Endodermal cell (in vitro differentiated cells): ENCODE measurements at places on chromosomes 7 and 10.

- no peaks in the 10 kb centered on the region for H3K27me3 ChIP-seq
- H3K4me3 ChIP-seq, result no peak overlapping the region
- no peaks in the 10 kb centered on the region for H3K4me1 ChIP-seq
- no peak overlapping the region for H3K27ac ChIP-seq
- DNase-seq, result peak; percentile 88
These were observed 12.7 kb upstream of the ATP6V0E2 start for GRCh38 chr7:149860821-149861727.

- peak overlapping the region; percentile 85 for H3K4me3 ChIP-seq
- H3K27me3 ChIP-seq, result no peaks in the 10 kb centered on the region
- peak overlapping the region; percentile 97 for H3K27ac ChIP-seq
- DNase-seq, result peak; percentile 84
These were observed 105.4 kb upstream of the FAM133B start for GRCh38 chr7:92695308-92696261.

DNA sequence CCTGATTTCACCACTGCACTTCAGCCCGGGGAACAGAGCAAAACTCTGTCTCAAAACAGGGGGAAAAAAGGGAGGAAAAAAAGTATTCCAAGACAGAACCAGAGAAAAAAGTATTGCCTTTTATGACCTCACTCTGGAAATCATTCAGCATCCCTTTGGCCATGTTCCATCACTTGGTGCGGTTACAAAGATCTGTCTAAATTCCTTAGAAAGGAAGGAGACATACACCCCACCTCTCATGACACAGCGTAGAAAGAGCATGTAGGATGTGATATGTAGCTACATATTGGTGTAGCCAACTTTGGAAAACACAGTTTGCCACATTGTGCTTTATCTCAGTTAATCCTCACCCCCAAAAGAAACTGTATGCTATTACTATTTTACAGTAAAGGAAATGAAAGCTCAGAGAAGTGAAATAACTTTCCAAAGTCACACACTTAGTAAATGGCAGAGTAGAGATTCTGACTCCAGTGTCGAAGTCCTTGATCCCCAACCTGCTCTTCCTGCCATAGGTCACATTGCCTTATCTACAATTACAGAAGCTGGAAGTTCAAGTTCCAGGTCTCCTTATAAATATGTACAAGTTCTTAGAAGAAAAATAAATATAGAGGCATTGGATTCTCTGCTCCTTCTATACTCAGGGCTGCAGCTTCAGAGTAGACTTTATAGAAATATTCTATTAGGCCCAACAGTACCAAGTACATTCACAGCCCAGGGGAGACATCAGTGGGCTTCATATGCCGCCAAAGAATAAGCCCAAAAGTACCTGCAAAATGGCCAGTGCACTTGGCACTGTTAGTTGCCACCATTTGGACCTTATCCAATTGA is 91.6 kb upstream of the KMT2E start:
- H3K27ac ChIP-seq, result no peak overlapping the region
- DNase-seq, result no peak
- H3K4me3 ChIP-seq, result no peak overlapping the region

DNA sequence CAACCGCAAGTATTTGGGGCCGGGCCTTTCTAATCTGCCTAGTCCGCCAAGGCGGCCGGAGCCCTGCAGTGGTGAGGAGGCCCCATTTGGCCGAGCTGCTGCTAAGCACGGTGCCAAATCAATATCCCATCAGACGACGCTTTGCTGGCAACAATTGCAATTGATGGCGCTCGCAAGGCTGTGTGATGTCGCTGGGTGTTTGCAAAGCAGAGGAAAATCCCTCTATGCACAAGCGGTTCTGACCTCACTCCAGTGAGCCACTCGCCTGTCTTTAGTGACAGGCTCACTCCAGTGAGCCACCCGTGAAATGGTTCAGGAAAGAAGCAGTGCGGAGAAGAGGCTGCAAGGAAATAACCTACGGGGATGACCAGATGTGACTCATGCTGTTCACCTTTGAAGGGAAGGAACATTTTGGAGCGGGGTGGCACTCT is 18.3 kb upstream of the PDE1C start:
- H3K36me3 ChIP-seq, result no peaks in the 10 kb centered on the region
- no peaks in the 10 kb centered on the region for H3K27me3 ChIP-seq
- DNase-seq, result no peak

GRCh38 chr10:76766682-76767081 is 870.9 kb downstream of the KCNMA1 start:
- H3K27ac ChIP-seq, result no peak overlapping the region
- H3K27me3 ChIP-seq, result no peaks in the 10 kb centered on the region
- no peaks in the 10 kb centered on the region for H3K36me3 ChIP-seq
- no peak overlapping the region for H3K4me3 ChIP-seq
- DNase-seq, result no peak
- no peaks in the 10 kb centered on the region for H3K4me1 ChIP-seq

- no peaks in the 10 kb centered on the region for H3K27me3 ChIP-seq
- peaks cover 19% of the 10 kb centered on the region for H3K36me3 ChIP-seq
- no peak for DNase-seq
- H3K27ac ChIP-seq, result no peak overlapping the region
- H3K4me1 ChIP-seq, result no peaks in the 10 kb centered on the region
These were observed 3.3 kb upstream of the SUN1 start for GRCh38 chr7:828793-829561.

GRCh38 chr7:134855442-134855841 is 76.0 kb downstream of the CALD1 start:
- no peak for DNase-seq
- H3K4me1 ChIP-seq, result no peaks in the 10 kb centered on the region
- H3K36me3 ChIP-seq, result peaks cover 4% of the 10 kb centered on the region
- H3K4me3 ChIP-seq, result no peak overlapping the region

DNA sequence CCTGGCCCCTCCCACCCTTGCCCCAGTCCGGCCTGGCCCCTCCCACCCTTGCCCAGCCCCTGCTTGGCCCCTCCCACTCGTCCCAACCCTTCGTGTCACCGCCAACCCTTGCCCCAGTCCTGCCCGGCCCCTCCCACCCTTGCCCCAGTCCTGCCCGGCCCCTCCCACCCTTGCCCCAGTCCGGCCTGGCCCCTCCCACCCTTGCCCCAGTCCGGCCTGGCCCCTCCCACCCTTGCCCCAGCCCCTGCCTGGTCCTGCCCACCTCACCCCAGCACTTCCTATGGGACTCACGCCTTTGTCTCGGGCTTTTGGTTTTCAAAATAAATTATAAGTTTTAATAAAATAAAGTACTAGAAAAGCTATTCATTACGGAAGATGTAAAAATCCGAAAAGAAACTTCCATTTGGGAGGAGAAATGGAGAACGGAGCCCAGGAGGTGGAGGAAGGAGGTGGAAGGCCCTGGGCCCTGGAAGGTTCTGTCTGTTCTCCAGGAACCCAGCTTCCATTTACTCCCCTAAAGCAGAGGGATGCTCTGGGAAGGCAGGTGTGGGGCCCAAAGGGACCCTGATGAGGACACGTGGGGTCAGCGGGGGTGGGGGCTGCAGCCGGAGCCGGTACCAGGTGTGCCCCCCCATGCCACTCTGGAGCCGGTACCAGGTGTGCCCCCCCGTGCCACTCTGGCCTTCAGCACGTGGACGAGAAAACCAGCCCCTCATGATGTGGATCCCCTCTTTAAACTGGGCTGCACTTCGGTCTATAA is 52.2 kb downstream of the PWWP2B start:
- H3K36me3 ChIP-seq, result no peaks in the 10 kb centered on the region
- peak; percentile 64 for DNase-seq
- H3K4me3 ChIP-seq, result no peak overlapping the region
- no peak overlapping the region for H3K27ac ChIP-seq
- H3K4me1 ChIP-seq, result peaks cover 4% of the 10 kb centered on the region
- peaks cover 3% of the 10 kb centered on the region for H3K27me3 ChIP-seq

DNA sequence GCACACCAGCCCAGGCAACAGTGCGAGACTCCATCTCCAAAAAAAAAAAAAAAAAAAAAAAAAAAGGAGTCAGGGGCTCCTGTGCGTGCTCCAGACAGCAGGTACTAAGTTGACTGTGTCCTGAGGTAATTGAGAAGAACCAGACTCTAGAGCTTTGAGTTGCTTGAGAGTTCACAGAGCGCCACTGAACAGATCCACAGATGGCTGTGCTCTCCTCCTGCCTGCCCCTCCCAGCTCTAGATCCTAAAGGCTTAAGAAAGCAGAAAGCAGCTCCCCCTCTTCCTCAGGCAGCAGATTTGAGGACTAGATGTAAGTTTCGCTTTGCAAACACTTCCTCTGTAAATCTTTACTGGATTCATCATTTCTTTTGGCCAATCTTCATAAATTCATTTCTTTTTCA is 38.7 kb downstream of the SHH start:
- H3K36me3 ChIP-seq, result peaks cover 93% of the 10 kb centered on the region
- peak; percentile 6 for DNase-seq
- H3K27ac ChIP-seq, result no peak overlapping the region
- no peak overlapping the region for H3K4me3 ChIP-seq
- H3K4me1 ChIP-seq, result no peaks in the 10 kb centered on the region

DNA sequence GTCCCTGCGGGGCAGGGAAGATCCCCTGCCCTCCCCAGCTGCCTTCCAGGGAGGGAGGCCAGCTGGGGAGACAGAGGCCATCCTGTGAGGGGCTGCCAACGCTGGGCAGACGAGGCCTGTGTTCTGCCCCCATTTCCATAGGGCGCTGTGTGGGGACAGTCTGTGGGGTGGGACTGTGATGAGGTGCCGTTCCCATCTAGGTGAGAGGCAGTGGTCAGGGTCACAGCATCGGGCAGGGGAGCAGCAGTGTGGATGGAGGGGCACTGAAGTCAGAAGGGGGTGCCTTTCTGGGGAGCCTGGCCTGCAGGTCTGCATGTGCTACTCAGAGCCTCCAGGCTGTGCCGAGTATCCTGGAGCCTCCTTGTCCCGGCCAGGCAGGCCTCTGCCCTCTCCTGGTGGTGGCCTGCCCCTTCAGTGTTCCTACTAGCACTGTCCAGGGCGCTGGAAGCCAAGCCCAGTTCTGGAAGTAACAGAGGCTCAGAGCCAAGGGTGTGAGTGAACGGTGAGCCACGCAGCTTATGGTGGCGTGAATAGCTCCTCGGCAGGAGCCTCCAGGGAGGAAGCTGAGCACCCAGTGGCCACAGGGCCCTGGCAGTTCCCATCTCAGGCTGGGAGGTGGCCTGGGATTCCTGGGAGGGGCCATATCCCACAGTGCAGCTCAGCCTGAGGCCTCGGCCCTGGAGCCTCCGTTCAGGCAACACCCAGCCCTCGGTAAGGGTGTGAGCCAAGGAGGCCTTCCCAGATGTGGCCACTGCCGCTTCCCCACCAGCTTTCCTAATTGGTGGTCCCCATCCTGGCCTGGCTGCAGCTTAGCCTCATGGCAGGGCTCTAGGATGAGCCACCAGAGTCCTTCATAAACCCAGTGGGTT is 23.3 kb upstream of the CSGALNACT2 start:
- no peak for DNase-seq
- H3K27me3 ChIP-seq, result no peaks in the 10 kb centered on the region
- no peak overlapping the region for H3K4me3 ChIP-seq
- H3K4me1 ChIP-seq, result no peaks in the 10 kb centered on the region
- no peak overlapping the region for H3K27ac ChIP-seq

DNA sequence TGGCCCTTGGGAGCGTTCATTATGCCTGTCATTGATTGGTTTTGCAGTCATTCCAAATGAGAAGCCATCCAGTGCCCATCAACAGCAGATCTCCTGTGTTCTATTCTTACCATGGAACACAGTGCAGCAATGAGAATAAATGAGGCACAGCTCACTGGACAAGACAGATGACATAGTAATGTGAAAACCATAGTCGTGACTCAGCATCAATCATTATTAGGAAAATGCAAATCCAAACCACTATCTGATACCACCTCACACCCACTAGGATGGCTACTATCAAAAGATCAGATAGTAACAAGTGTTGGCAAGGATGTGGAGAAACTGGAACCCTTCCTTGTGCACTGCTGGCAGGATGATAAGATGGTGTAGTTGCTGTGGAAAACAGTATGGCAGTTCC is 144.7 kb downstream of the ARHGAP22 start:
- no peak for DNase-seq
- no peaks in the 10 kb centered on the region for H3K36me3 ChIP-seq
- H3K27me3 ChIP-seq, result peaks cover 2% of the 10 kb centered on the region
- no peak overlapping the region for H3K4me3 ChIP-seq
- H3K27ac ChIP-seq, result no peak overlapping the region

DNA sequence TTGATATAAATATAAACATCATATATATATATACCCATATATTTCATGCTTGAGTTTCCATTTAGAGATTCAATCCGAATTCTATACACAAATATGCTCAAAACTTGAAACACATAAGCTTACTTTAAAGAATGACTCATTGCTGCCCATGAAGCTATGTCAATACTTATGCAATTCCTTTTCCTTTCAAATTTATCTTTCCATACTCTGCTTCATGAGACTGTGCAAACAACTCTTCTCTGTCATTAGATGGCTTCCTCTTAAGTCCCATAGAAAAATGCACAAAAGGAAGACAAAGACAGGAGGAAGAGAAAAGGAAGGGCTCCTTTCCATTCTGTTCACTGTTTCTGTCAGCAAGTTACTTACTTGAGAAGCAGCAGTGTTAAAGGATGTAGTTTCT is 895.7 kb upstream of the SORCS1 start:
- H3K36me3 ChIP-seq, result no peaks in the 10 kb centered on the region
- H3K4me3 ChIP-seq, result no peak overlapping the region
- H3K27me3 ChIP-seq, result peaks cover 16% of the 10 kb centered on the region
